Activated CD4-positive, alpha-beta T cell treated with anti-CD3 and anti-CD28 coated beads, Interleukin-2, amount 10 ng/mL, durations not matched to agents 7 days and 5 days (primary cell): ENCODE measurements at places on chromosomes 7 and 10. TPM values are rescaled to one million over a fixed set of nuclear protein-coding genes. Genes with fewer than 3 reads are reported as not detected.

DNA sequence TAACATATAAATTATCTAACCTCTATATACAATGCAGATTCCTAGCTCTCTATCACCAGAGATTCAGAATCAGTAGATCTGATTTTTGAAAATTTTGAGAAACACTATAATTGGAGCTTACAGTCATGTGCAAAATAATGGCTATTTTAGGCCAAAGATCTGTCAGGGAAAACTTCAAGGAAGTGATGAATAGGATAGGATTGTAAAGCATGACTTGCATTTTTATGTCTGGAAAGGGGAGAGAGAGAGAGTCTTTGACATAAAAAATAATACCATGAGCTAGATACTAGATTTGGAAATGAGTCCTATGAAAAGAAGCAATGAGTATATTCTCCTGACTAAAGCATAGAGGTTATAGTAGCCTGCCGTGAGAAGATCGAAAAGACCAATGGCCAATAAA, 181.1 kb downstream of the SDHAF3 start:
- DNase-seq = no peak

DNA sequence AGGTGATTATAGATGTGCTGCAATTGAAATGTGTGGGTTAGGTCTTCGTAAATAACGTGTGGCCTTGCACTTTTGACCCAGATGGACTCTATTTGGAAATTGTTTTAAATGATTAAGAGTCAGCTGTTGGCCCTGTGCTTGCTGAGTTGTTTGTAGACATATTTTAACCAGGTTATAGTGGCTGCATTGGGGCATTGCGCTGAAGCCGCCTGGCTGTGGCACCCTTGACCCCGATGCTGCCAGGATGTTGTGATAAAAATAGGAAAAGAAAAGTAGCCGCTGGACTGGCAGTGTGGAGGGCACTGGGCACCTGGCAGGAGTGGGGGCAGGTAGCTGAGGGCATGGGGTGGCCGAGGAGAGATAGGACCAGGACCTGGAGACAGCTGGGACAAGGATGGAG, 13.4 kb downstream of the LRRC27 start:
- no peak for DNase-seq

DNA sequence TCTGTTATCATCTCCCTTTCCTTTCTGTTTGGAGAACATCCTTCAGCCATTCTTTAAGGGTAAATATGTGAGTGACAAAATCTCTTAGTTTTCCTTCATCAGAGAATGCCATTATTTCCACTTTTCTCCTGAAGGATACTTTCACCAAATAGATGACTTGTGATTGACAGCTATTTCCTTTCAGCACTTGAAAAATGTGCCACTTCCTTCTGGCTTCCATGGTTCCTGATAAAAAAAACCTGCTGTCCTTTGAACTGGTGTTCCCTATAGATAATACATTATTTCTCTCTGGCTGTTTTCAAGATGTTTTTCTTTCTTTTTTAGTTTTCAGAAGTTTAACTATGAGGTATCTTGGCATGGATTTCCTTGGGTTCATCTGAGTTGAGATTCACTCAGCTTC, 79.7 kb downstream of the TBXAS1 start:
- DNase-seq = no peak

GRCh38 chr10:55174419-55174818, 373.4 kb upstream of the PCDH15 start:
- DNase-seq = no peak

DNA sequence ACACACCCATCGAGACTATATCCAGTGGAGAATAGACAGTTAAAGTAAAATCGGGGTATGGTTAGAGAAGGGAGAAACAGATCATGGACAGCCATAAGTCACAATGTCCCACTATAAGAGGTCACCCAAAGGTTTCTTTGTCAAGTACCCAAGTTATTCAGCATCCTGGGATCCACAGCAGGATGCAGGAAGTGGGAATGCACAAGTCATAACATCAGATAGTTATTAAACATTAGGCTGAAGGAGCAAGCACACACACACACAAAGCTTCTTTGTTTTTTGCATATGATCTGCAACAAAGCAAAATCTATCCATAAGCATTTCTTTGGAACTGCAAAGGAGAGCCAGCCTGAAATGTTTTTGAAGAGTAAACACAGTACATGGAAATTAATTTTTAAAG, 111.6 kb downstream of the NOC3L start:
- DNase-seq = no peak

DNA sequence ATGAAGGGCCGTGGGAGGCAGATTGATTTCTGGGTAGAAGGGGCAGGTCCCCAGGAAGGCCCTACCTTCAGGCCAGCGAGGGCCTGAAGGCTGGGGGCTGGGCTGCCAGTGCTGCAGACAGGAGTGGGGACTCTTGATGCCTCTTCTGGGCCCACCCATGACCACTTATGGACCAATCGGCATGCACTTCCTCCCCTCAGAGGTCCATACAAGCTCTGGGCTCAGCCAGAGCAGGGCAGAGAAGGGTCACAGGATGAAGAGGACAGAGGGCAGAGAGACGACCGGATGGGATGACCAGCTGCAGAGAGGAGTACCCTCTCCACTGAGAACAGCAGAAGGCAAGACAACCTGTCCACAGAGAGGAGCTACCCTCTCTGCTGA, 120.1 kb downstream of the DYNC2I1 start:
- no peak for DNase-seq

DNA sequence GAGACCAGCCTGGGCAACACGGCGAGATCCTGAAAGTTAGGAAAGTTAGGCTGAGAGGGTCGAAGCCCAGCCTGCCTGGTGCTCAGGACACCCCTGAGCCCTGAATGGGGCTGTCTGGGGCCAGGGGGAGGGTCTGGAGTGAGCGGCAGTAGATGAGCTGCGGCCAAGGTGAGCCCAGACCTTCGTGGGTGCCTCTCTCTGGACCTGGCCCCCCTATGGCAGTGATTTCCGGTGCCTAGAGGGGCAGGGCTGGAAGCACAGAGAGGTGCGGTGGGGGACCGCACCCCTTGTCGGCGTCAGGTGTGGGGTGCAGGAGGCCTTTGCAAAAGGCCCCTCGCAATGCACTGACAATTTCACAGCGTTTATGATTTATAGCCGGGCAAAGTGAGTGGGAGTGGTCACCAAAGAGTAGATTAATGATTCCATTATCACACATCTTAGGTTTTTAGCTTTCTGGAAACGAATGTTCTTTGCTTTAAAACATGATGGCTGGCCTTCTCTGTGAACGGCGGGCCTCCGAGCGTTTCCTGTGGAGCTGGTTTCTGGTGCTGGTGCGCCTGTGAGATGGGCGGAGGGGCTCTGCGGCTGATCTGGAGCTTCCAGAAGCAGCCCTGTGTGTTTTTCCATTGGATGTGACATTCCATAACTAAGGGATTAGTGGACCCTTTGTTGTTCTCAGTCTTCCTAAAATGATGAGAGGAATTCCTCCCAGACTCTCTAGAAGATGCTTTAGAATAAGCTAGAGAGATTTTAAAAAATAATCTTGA, 171.0 kb upstream of the ZNF32 start:
- no peak for DNase-seq

GRCh38 chr7:121126801-121127534, 138.5 kb downstream of the CPED1 start:
- DNase-seq = no peak

- DNase-seq = no peak
Observed at GRCh38 chr7:38905056-38905759, 3.8 kb downstream of the VPS41 start.

GRCh38 chr10:75708060-75708459, 276.6 kb downstream of the LRMDA start:
- no peak for DNase-seq

DNA sequence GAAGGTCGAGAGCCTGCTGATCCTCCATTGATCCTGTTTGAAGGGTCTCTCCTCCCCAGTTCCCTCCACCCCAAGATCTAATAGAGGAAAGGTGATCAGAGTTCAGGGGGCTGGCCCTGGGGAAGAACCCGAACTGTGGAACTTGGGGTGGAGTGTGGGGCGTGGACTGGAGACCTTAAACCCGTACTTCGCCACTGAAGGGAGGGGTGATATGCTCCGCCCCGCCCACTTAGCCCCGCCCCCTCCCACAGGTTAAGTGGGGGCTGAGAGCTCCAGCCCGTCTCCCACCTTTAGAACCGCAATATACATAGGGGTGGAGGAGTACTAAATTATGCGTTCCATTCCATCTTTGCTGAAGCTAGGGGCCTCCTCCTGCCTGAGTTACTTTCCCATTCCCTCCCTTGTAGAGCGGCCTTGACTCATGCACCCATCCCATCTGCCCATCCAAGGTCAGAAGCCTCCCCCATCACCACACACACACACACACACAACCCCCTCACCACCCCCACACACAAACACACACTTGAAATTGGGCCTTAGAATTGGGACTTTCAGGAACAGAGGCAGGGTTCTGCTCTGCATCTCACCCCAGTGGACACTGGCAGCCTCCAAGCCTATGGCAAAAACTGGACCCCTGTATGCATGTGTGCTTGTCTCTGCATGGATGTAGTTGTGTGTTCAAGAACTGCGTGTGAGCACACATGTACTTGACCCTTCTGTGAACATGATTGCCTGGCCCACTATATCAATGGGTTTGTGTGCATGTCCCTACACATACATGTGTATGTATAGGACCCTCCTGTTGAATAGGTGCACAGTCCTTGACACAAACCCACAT, 991 bp downstream of the SEMA4G start:
- no peak for DNase-seq

DNA sequence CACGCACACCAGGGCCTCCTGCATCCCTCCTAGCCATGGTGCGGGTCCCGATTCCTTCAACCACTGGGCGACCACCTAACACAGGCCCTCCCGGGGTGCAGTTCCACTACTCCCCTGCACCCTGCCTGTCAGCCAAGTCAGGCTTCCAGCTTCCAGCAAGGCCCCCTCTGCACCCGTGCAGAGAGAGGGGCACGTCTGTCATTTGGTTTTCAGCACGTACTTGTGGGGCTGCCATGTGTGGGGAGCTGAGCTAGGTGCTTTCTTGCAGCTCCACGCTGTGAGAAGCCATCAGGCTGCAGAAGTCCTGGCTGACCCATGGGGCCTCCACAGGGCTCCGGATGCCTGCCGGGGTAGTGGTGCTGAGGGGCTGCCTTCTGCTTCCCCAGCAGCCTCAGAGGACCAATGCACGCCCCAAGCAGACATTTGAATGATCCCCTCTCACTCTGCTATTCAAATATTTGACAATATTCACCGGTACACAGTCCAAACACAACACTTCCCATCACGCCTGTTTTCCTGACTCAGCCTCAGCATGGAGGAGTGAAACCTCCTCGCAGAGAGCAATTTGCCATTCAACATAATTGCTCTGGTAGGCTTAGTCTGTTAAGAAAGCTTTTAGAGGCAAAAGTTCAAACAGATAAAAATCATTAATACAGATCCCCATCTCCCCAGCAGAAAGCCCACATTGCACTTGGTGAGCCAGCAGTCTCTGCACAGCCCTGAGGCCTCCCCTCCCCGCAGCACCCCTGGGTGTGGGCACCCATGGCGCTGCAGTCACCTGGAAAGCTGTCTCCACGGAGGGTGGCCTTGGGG, 449.9 kb downstream of the PTPRN2 start:
- no peak for DNase-seq

GRCh38 chr10:24333736-24334135, 124.8 kb downstream of the KIAA1217 start:
- DNase-seq = no peak

DNA sequence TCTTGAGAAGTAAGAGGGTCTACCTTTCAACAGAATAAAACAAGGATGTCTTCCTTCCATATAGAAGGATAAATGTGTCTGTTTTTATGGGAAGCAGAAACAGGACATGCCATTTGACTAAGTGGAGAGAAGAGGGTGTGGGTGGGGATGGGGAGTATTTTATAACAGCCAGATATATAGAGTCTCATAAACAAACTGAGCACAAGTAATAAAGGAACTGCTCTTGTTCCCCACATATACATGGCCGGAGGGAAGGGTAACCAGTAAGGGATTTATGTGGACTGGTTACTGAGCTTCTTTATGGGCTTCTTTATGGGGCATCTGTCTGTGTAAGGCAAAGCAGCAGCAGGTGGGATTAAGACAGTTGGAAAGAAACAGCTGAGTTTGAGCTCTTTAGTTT, 558.1 kb downstream of the REEP3 start:
- DNase-seq = no peak

GRCh38 chr7:149569726-149570422, 72.3 kb upstream of the ZNF746 start:
- DNase-seq = no peak

Gene SORCS1
- total RNA-seq = not detected

Gene ITGA8
- not detected for total RNA-seq

Gene PRSS37
- total RNA-seq = not detected

Gene RELN
- total RNA-seq = not detected

Gene WNT16
- total RNA-seq = not detected

Gene HOXA9
- total RNA-seq = not detected

Gene AKR1C3
- 5.9 TPM for total RNA-seq

Gene EBLN1
- total RNA-seq = not detected

Gene CUZD1
- total RNA-seq = 2.4 TPM

Gene BET1
- total RNA-seq = 20.0 TPM

Gene TMEM196
- not detected for total RNA-seq
